ENCODE measurements at places on chromosomes 4 and X.

DNA sequence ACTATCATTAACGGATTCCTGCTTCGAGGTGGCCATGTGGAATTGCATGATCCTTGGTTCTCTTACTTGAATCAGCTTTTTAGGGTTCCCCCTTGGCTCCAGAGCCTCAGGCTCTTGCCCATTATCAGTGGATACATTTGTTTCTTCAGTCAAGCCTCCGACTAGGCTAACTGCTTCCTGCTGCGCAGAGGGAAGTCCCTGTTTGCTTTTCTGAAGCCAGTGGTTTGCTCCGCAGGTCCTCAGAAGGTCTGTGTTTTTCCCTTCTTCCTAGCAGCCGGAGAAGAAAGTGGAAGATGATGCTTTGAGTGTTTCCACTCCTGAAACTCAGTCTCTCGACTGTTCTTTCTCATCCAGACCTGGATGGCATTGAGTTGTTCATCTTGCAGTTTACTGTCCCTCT, 20.6 kb downstream of the SRD5A3 start:
- no peak for DNase-seq

DNA sequence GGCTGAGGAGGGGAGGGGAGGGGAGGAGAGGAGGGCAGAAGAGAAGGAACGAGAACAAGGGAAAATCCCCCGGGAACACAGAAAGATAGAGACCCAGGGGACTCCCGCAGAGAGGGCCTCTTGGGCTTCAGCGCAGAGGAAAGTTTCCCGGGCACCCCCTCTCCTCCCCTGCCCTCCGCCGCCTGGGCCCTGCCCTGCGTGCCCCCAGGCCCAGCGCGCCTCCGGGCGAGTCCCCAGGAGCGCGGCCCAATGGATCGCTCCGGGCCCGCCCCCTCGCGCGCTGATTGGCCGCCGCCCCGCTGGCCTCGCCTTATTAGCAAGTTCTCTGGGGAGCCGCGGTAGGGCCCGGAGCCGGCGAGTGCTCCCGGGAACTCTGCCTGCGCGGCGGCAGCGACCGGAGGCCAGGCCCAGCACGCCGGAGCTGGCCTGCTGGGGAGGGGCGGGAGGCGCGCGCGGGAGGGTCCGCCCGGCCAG, at the start of gene MSX1:
Gene MSX1, plus strand, starts transcription at position 341 of the 474 bp plus-strand sequence. CDS start 235 bp downstream, outside the sequence.
- peak; percentile 87 for DNase-seq

DNA sequence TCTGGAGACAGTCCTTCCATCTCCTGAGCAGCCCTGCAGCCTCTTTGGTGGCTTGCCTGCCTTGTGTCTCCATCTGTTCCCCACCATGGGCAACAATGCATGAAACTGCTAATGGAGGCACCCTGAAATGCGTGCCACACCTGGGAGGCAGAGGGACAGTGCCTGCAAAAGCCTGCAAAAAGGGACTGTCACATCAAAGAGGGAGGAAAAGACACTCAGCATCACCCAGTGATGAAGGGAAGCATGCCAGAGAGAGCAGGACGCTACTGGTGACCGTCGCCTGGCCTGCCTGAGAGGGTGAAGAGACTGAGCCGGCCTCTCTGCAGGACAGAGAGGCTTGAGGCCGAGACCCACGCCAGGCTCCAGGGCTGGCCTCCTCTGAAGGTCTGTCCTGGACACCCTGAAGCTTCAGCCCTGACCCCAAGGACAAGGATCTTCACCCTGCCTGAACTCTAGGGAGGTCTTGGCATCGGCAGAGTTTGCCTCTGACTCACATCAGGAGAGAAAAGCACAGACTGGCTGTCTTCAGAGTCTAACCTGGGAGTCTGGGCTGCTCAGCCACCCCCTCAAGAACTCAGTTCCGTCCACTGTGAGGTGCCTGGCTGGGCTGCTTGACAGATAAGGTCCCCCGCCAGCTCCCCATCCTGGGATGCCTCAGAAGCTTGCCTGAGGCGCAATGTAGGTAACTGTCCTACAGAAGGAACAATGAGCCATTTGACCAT, 8.1 kb downstream of the ACSL1 start:
- no peak for DNase-seq

DNA sequence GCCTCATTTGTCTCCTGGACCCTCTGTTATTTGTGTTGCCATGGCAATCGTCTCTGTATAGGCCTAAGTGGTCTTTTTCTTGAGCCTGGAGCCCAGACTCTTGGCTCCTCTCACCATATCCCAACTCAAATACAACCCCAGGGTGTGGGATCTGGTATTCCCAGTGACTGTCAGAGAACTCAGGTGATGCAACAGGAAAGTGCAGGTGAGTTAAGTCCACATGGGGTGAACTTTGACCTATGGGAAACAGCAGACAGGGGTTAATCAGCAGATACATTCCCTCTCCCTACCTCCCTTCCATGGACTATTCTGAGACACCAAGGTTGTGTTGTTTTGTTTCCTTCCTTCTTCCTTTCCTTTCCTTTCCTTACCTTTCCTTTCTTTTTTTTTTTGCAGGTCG, 130.9 kb upstream of the RPS6KA3 start:
- no peak for DNase-seq

DNA sequence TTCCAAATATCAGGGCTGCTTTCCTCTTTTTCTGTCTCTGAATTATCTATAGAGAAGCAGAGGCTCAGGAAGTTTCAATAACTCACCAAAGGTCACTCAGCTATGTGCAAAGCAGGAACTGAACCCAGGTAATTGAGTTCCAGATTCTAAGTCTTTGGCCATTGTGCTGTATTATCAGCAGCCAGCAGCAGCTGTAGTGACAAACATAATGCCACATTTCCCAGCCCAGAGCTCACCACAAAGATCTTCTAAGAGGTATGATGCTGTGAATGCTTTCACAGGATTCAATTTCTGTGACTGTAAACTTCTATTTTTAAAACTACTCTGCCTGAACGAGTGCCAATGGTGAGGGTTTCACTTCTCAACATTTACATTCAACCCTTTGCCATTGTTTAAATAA, 56.4 kb downstream of the SPOCK3 start:
- no peak for DNase-seq

- DNase-seq = no peak
Measured at GRCh38 chrX:72712094-72712755, 1.9 kb downstream of the PHKA1 start.

DNA sequence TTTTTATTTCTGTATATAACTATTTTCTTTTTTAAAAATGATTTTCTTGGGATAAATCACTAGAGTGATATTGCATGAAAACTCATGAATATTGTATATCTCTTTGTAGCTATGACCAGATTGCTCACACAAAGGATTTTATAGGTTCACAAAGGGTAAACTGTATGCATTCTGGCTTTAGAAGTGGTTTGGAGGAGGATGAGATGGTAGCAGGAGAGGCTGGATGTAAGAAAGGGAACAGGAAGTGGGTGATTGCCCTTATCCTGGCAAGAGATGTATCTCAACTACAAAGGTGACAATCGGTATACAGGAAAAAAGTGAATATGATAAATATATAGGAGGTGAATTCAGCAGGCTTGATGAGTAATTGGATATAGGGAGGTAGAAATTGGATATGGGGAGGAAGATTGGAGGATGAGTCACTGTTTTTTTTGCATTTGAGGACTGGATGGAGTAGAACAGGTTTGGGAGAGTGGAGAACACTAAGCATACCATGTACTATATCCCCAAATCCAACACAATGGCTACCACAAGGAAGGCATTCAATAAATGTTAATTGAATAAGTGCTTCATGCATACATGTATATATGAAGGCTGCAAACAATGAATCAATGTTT, 9.9 kb downstream of the FGG start:
- DNase-seq = no peak

DNA sequence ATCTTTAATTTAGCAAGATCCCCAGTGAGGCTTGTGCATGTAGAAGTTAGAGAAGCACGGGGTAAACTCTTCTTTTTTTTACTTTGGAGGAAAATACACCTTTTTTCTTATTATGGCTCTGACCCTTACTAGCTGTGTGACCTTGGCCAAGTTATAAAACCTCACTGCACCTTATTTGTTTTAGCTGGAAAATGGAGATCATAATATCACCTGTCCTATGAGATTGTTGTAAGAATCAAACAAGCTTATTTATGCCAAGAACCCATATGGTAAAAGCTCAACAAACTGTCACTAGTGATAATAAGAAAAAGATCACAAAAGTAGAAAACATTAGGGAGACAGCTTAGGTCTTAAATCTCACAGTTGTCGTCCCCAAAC, 126.6 kb downstream of the PTTG2 start:
- no peak for DNase-seq

DNA sequence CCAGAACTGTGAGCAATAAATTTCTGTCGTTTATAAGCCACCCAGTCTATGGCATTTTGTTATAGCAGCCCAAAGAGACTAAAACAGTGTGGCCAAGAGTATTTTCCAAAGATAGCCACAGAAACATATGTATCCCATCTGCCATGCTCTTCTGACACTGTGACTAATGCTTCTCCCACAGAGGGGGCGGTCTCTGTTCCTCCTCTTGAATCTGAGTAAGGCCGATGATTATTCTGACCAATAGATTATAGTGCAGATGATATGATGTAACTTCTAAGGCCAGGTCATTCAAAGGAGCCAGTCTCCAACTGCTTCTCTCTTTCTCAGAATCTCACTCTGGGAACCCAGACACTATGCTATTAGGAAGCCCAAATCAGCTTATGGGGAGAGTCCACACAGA, 570.7 kb downstream of the BCOR start:
- DNase-seq = no peak

DNA sequence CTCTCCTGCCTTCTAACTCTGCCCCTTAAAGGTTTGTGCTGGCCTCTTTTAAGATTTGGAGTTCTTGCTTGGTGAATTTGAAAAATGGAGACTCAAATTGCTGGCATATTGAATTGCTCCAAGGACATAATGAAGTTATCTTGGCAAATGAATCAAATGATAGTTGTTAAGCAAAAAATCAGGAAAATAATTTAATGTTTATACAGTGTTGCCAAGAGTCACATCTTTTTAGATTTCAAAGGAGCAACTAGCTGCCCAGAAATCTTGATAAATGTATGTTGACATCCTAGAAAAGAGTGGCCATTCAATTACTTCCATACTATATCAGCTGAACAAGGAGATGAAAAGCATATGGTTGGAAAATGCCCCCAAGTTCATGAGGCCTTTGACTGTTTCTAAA, 610.0 kb upstream of the LCORL start:
- no peak for DNase-seq

DNA sequence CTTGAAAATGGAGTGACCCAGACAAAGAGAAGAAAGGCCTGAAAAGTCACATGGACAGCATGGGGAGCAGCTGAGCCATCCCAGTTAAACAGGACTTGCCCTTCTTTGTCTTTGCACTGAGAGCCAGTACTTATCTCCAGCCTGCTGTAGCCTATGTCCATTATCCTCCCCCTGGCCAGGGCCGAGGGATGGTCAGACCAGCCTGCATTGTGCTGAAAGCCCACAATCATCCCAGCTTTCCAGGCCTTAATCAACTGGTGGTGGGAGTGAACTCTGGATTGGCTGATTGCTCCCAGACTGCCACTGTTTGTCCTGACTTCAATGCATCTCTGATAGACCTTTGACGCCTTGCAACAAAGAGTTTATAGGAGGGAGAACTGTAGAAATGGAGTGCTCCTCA, 453.1 kb downstream of the EPHA5 start:
- no peak for DNase-seq

GRCh38 chr4:102623622-102624021, 122.5 kb downstream of the NFKB1 start:
- DNase-seq = no peak

GRCh38 chrX:47574076-47574546, 8.1 kb upstream of the TIMP1 start:
- no peak for DNase-seq

DNA sequence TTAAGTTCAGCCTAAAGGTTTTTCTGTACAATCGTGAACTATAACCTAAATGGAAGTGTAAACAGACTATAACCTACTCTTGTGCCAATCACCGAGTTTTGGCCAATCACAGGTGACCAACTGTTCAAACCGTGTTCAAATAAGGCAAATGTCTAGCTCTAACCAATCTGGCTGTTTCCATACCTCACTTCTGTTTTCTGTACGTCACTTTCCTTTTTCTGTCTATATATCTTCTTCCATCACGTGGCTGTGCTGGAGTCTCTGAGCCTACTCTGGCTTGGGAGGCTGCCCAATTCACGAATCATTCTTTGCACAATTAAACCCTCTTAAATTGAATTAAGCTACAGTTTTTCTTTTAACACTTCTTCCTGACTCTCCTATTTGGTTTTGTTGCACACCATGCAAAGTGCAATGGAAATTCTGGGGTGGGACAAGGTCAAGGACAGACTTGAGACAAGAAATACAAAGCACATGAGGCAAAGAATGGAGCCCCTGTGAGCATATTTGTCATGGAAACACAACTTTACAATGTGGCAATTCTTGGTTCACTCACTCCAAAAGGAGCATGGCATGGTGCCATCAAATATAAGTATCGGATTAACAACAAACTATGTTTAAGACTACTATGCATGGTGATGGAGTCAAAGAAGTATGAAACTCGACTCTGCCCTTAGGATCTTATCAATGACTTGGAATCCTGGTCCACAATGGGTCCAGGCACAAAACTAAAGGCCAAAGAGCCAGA, 115.7 kb upstream of the FAM9B start:
- no peak for DNase-seq

GRCh38 chr4:41236032-41236431, 20.7 kb upstream of the UCHL1 start:
- no peak for DNase-seq

DNA sequence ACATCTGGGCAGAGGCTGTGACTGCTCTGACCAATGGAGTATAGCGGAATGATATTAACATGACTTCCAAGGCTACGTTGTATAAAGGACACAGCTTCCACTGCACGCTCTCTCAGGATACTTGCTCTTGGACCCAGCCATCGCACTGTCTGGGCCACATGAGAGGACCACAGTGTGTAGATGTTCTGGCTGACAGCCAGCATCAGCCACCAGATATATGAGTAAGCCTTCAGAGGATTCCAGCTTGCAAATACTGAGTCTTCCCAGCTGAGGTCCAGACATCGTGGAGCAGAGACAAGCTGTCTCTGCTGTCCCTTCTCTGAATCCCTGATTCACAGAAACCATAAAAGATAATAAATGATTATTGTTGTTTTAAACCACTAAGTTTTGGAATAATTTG, 146.8 kb upstream of the USP9X start:
- DNase-seq = no peak
